ENCODE measurements at places on chromosomes 1 and 21.

GRCh38 chr21:33734818-33735217 lies 92.5 kb downstream of the ITSN1 start:
- no peak for DNase-seq

GRCh38 chr1:208445758-208446203 lies 201.6 kb upstream of the PLXNA2 start:
- no peak for DNase-seq

DNA sequence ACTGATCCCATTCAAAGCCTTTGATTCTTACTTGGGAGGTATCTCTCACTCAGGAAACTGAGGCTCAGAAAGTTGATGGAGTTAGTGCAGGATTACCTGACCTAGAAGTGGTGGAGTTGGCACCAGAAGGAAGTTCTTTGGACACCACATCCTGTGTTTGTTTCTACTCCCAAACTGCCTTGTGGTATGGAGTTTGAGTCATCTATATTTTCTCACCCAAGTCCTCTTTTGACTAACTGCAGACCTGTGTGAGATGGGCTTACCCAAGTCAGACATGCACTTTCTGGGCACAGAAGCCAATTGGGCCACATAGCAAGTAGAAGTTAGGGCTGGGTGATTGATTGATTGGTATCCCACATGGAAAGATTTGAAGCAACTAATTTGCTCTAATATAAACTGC lies 36.1 kb downstream of the FGGY start:
- peak; percentile 64 for DNase-seq

DNA sequence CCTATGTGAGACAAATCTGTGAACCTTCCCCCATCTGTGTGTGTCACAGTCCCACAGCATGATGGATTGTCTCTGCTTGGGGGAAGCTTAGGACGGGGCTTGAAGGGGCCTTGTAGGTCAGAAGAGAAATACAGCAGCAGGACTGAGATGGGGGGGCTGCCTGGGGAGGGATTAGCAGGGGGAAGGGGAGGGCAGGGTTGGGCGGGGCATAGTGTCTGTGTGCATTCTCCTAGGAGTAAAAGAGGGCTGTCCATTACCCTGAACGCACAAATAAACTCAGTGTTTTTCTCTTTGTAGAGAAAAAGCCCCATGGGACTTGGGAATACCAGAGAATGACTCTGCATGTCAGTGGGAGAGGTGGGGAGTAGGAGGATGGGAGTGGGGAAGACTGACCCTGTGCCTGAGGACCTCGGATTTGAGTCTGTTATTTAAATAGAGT lies 16.4 kb downstream of the RNF220 start:
- no peak for DNase-seq

GRCh38 chr1:2789986-2790581 lies 11.4 kb downstream of the TTC34 start:
- no peak for DNase-seq

DNA sequence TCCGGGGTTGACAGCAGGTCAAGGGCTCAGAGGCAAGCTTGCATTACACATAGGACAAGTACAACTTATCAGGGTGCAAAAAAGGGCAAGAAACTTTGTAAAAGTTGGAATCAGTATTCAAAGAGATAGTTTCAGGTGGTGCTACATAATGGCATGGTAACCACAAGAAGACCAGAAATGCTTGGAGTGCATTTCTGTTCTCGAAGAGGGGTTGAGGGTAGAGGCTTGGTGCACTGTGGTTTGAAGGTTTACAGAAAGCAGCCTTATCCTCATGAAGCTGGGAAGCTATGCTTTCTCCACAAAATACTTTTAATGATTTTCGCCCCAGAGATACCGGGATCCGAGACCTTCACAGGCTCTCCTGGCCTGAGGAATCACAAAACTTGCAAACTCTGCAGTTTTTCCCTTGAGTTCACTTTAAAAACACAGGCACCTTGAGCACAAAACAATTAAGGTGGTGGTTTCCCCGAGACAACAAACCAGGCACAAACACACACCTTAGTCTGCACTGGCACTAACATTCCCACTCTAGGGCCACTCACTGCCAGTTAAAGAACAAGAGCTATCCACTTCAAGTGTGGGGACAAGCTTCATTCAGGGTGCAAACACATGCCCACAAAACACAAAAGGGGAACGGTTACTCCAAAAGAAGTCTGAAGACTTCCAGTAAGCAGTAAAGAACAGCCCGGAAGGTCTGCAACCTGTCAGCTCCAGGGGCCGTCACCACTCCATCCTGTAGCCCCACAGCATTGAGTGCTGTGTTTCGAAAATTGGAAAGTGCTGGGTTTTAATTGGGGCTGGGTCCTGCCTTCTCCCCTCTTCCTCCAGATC lies 29.8 kb upstream of the NFIA start:
- no peak for DNase-seq

Measured in fibroblast of pulmonary artery (primary cell).